ENCODE measurements at places on chromosomes 7 and 10.

- DNase-seq = peak; percentile 64
Measured at GRCh38 chr7:27453702-27454405, 208.8 kb downstream of the HIBADH start.

DNA sequence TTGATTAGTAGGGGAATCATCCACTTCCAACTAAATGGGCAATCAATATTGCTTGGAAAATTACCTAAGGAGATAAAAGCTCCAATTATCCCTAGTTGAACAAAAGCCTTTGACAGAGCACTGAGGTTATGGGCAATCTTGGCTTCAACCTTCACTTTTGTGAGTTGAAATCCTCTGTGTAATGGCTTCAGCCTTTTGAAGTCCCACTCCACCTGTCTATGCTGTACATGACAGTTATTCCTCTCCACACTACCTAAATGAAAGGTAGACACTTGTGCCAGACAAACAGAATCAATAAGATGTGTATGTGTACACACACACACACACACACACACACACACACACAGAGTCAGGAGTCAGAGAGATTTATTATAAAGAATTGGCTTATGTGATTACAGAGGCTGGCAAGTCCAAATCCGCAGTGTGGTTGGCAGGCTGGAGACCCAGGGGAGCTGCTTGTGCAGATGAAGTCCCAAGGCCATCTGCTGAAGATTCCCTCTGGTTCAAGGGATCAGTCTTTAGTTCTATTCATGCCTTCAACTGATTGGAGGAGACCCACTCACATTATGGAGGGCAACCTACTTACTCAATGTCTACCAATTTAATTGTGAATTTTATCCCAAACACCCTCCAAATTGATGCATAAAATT lies 164.8 kb upstream of the CDC14C start:
- no peak for DNase-seq

DNA sequence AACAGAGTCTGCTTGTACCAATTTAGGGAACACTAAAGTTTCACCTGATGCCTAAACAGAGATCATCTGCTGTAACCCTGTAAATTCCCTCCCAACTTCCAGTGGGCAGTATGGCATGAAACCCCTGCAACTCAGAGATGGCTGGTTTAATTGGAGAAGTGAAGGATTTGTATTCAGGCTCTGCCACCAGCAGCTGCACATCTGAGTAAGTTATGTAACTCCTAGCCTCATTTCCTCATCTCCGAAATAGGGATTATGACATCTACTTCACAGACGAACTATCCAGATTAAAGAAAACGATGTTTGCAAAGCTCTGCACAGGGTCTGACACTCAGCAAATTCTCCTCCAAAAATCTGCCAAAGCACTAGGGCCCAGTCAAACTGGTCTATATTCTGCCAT lies 493.0 kb downstream of the KCNMA1 start:
- no peak for DNase-seq

GRCh38 chr10:131943021-131943814 lies 38.5 kb downstream of the BNIP3 start:
- peak; percentile 58 for DNase-seq

DNA sequence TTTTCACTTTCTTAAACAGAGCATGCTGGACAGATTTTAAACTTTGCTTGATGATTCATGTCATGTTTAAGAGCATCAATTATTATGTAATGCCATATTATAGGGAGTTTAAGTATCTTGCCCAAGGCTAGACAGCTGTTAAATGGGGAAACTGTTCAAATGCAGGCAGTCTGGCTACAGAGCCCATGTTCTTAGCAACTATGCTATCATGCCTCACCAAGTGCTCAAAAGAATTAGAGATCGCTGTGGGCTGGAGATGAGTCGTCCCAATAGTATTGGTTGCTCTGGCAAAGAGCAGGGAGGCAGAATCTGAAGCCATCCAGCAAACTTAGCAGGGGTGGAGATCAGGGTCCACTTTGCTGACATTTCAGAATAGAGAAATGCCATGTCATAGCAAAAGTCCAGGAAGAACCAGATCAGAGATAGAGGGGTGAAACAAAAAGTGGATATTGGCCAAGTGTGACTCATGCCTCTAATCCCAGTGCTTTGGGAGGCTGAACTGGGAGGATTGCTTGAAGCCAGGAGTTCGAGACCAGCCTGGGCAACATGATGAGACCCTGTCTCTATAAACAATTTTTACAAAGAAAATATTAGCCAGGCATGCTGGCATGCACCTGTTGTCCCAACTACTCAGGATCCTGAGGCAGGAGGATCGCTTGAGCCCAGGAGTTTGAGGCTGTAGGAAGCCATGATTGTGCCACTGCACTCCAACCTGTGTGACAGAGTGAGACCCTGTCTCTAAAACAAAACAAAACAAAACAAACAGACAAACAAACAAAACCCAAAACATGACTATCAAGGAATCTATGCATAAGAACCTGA lies 57.8 kb downstream of the BAMBI start:
- DNase-seq = peak; percentile 82

DNA sequence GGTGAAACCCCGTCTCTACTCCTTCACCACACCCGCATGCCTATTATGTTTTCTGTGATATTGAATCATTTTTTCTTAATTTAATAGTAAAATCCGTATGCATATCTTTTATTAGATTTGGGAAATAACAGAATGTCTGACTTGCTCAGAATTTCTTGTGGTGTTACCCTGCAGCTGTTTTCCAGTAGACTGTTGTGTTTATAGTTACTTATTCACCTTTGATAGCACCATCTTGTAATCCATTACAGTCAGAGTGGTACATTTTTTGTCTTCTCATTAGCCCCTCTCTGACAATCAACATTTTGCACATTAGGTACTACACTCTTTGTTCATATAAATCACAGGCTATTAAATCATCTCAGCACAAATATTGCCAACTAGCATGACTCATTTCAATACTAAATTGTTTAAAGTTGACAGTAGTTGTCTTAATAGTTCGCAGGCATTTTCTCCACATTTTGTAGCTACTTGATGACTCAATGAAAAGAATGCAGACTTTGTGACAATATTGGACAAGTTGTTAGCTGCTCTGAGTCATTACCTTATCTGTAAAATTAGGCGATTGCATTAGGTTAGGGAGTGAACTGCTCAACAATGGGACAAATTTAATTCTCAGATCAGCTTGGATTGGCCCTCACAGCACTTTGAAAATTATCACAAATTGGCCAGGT lies 17.8 kb upstream of the SLC16A12 start:
- peak; percentile 57 for DNase-seq

- no peak for DNase-seq
Measured at GRCh38 chr10:124211921-124212320, 118.5 kb upstream of the CHST15 start.

GRCh38 chr10:112467541-112468075 lies 20.6 kb downstream of the VTI1A start:
- DNase-seq = no peak

DNA sequence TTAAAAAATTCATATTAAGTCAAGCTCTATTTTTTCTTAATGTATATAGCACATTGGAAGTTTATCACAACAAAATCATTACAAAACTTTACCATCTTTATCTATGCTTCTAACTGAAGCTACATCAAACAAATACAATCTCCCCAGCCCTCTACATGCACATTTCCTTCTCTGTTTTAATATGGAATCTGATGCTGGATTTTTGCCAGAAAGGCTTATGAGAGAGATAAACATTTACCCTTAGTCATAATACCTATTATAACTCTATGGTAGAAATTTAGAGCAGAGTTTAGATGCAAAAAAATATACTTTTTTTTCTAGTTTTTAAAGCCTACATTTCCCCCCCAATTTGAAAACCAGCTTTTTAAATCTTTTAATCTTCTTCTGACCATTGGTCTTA lies 1198.6 kb downstream of the GATA3 start:
- no peak for DNase-seq

DNA sequence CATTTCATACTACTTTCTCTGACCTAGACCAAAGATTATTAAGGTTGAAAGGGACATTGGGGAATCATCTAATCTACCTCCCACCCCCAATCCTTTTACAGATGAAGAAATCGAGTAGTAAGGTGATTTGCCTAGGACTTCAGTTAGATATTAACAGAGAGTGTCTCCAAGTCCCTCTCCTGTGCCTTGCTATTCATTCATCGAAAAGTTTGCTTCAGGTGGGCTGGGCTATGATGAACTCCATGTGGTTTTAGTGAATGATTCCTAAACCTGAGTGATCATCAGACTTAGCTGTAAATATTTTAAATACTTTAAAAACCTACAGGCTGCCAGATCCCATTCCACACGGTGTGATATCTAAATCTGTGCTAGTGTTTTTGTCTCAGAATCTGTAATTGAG lies 259.4 kb upstream of the SORCS1 start:
- no peak for DNase-seq

DNA sequence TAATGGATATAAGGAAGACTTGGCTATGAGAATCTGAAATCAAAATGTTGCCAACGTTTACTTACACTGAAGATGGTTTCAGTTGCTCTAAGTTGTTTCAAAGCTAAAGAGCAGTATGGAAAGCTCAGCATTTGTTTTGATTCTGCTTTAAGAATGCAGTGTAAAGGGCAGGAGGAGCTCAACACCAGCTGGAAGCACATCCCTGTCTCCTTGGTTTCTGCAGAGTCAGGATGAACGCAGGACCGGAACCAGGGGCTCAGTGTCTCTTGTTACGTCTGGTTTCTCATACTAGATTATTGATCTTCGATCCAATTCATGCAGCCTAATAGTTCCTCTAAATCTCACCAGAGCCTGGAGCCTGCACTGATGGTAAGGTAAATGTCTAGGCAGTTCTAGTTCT lies 24.1 kb downstream of the ZRANB1 start:
- DNase-seq = no peak

- peak; percentile 56 for DNase-seq
Measured at GRCh38 chr7:158973440-158973839, 117.1 kb downstream of the DYNC2I1 start.

- DNase-seq = peak; percentile 72
Measured at GRCh38 chr10:49592726-49593563, 17.2 kb upstream of the SLC18A3 start.

DNA sequence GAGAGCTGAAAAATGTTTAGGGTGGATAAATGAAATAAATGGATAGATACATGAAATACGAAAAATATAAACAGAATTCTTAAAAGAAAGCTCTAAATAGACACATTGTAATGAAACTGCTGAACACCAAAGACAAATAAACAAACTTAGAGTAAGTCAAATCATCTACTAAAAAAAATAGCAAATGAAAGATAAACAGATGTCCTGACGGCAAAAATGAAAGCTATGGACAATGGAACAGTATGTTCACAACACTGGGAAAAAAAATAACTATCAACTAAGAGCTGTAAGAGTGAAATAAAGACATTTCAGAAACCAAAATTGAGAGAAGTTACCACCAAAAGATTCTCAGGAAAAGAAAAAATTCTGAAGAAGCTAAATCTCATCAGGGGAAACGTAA lies 106.1 kb downstream of the SGMS1 start:
- DNase-seq = no peak

DNA sequence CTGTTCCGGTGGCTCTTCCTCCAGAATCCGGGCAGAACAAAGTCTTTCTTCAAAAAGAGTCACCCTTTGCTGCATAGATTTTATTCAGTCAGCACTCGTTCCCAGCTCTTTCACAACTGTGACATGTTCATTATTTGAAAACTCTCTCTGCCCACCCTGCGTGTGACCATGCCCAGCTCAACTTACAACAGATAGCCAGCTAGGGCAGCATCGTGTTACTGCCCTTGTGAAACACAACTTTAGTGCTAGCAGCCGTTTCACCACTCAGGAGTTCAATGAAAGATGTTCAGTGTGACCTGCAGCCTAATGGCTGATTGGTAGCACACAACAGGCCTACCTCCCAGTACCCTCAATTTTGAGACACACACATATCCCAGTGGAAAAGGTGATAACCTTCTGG lies 57.9 kb downstream of the ZNF438 start:
- DNase-seq = no peak

- DNase-seq = no peak
Measured at GRCh38 chr10:69426376-69426727, 9.6 kb upstream of the TACR2 start.

Measured in AG08396 (cell line).